ENCODE measurements at places on chromosomes 6 and 20.

DNA sequence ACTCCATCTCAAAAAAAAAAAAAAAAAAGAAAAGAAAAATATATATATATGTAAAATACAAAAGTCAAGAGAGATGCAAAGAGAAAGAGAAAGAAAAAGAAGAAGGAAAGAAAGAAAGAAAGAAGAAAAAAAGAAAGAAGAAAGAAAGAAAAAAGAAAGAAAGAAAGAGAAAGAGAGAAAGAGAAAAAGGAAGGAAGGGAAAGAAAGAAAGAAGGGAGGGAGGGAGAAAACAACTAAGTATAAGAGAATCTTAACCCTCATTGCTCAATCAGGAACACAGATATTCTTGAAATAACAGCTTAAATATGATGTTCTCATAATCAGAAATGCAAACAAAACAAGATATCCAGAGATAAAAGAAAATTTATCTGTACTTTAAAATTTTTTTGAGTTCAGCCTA lies 54.4 kb upstream of the MARCKS start:
- no peak for DNase-seq

- no peak for DNase-seq
Observed at GRCh38 chr6:14109411-14109826, 8.2 kb upstream of the CD83 start.

- DNase-seq: no peak
Observed at GRCh38 chr6:157775376-157775775, 47.7 kb upstream of the SNX9 start.

GRCh38 chr6:37160922-37161778 lies 8.8 kb upstream of the PIM1 start:
- no peak for DNase-seq

- DNase-seq: no peak
Observed at GRCh38 chr6:53696341-53696740, 30.8 kb upstream of the KLHL31 start.

DNA sequence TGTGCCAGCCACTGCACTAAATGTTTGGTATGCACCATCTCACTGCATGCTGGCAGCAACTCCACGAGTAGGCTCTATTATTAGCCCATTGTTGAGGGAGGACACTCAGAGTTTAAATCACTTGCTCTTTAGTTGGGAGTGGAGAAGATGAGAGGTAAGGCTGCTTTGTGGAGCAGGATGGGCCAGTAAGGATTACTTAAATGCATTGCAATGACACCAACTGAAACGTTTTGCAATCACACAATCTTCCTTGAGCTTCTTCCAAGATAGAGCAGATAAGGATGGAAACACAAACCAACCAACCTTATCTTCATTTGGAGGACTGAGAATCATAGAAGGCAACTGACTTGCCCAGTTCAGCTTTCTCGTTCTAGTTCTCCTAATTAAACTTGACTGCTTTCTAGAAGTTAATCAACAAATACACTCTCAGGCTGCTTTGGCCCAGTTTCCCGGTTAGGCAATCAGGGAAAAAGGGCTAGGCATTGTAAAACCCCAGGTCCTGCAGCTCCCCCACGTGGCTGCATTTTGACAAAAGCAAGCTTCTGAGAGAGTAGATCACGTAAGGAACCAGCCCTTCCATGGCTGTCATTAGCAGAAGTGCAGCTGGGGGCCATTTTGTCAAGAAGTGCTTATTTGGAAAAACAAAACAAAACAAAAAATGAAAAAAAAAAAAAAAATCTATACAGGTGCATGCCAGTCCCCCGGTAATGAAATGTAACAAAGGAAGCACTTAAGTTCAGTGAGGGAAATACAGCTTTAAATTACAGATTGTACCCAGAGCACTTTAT lies 130.6 kb downstream of the BCAS1 start:
- peak; percentile 81 for DNase-seq

- DNase-seq: peak; percentile 90
Observed at GRCh38 chr20:21505161-21505809, 8.6 kb downstream of the NKX2-2 start.

DNA sequence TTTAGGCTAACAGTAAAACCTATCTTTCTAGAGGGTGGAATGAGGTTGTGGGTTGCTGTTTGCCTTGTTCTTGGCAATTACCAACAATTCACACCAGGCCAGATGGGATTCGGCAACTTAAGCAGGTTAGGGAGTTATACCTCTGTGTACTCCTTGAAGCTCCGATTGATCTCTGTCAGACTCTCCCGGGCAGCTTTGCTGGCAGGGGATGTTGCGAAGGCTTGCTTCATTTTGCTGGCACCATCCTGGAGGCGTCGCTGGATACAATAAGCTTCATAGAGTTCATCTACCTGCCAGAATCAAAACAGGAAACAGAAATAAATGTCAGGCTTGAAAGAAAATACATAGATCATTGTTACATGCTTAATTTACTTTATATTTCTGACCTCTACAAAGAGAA lies 66.4 kb upstream of the ARMH2 start:
- no peak for DNase-seq

DNA sequence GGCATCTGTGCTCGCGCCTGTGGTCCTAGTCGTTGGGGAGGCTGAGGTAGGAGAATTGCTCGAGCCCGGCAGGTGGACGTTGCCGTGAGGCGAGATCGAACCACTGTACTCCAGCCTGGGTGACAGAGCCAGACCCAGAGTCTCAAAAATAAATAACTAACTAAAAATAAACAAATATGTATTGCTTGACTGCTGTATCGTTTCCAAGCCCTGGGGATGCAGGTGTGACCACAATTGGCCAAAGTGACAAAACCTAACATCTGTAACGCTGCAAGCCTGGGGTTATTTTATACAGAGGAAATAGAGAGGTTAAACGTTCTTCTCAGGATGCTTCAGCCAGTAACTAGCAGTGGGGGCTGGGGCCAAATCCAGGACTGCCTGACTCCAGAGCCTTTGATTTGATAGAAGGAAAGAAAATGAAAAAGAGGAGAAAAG lies 1.9 kb upstream of the SRSF3 start:
- no peak for DNase-seq

DNA sequence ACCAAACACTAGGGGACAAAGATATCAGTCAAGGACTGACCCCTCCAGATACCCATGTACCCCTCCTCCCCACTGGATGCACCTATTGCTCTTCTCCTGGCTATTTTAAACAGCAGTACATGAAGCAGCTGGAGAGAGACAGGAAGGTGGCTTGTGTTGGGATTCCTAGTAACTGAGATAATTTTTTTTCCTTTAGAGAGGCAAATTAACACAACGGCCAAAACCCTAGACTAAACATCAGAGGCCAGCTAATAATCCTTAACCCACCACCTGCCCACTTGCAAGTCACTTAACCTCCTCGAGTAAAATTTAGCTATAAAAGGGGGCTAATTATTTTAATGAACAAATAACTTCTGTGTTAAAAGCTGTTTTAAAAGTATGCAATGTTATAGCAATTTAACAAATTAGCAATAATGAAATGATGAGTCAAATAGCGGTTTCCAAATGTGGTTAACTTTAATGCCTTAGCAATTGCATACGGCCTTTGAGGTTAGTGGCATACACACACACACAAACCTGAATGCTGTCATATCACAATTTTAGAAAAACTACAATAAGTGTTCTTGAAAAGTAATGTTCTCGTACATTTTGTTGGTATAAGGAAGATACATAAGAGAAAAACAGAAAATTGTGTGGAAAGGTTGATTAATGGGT lies 151.7 kb downstream of the FRK start:
- DNase-seq: no peak

DNA sequence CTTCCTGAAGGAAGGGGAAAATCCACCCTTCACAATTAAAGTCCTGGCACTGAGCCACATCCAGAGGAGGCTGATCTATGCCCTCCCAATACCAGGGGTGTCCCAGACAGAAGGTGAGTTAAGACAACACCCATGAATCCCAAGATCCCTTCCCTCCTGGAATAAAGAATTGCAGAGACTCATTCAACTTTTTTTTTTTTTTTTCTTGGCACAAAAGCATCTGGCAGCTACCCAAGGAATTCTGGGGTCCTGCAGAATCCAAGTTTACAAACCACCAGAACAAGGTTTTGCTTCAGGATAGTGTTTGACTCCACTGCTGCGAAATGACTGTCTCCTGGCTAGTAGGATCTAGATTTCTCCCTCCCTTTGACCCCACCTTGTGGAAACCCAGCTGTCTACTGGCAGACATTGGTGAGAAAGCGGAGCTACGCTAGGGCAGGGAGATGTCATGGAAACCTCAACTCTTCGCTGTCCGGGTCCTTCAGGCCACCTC lies 37.4 kb downstream of the JAG1 start:
- DNase-seq: no peak

- DNase-seq: no peak
Observed at GRCh38 chr6:129708496-129709195, 1.3 kb downstream of the ARHGAP18 start.

DNA sequence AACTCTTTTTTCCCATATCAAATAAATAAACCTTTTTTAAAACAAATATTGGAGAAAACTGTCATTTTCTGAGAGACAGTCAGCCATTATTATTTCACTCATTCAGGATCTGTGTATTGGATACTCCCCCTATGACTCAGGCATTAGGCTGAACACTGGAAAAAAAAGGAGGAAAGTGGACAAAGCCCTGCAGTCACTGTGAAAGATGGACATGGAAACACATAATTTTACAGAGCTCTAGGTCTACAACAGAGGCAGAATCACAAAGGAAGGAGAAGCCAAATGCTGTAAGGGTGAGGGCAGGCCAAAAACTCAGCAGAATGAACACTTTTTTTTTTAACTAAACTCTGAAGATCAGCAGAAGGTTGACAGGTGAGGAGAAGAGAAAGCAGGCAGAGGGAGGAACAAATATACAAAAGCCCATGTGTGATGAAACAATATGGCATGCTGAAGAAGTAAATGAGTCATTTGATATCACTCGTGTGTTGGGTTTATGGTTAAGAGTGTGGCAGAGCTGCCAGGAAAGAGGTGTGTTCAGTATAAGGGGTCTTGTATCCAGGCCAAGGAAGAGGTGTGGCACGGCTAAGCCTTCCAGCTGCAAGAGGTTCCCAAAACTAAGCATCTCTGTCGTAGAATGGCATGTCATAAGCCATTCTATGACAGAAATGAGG lies 39.1 kb downstream of the EPB41L2 start:
- no peak for DNase-seq

DNA sequence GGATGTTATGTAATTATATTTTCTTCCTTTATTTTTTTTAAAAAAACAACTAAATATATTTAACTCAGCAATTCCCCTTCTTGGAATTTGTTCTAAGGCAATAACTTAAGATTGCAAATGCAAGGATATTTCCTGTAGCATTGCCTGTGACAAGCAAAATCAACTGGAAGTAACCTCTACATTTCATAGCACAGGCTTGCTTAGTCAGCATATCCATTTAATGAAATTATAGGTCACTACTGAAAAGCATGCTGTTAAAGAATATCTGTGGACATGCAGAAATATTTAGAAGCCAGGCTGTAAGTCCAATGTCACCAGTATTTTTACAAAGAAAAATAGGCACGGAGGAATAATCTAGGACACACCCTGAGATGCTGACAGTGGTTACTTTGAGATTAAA lies 8.7 kb upstream of the MEP1A start:
- DNase-seq: no peak

GRCh38 chr6:52305411-52305810 lies 20.9 kb upstream of the MCM3 start:
- no peak for DNase-seq

DNA sequence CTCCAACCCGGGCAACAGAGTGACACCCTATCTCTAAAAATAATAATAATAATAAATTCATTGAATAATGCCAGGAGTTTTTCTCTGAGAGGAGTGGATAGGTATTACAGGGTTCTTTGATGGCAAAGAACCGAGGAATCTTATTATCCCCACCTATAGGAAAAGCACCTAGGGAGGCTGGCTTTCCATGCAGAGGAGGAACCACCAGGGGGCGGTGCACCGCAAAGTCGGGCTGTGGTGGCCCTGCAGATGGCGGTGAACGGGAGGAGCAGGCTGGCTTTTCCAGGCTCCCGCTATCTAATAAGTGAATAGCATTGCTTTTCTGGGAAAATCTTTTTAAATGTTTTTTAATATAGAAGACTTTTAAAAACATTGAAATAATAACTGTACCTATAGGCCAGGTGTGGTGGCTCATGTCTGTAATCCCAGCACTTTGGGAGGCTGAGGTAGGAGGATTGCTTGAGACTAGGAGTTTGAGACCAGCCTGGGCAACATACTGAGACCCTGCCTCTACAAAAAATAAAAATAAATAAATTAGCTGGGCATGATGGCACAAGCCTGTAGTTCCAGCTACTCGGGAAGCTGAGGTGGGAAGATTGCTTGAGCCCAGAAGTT lies 864.2 kb downstream of the KIF16B start:
- DNase-seq: peak; percentile 62

GRCh38 chr6:150719099-150719766 lies 119.5 kb downstream of the PLEKHG1 start:
- no peak for DNase-seq

DNA sequence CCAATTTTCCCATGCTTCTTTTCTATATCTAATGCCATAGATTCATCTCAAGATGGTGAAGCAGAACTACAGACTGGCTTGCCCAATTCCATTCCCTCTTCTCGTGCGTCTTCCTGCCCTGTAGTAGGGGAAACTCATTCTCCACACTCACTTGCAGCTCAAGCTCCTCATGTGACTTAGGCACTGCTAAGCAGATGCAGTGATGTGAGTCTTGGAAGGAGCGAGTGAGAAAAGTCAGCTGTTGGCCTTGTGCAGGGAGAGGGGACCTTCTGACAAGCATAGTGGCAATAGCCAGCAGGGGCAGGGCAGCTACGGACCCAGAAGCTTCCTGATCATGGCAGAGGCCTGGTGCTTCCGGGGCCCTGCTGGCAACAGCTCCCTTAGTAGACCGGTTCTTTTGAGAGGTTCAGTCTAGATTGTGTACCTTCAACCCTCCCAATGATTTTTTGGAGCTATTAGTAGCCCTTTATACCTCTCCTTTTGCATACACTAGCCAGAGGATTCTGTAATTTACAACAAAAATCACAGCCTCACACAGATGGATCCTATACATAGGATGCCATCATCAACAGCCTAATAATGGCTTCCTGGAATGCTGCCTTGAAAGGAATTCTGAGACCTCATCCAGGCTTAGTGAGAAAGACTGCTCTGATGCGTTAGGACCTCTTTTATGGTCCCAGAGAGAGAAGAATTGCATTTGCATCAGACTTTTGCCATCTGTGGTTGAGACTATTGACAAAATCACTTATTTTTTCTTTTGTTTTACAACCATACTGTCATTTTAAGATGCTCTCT lies 121.5 kb upstream of the RIPOR2 start:
- no peak for DNase-seq

DNA sequence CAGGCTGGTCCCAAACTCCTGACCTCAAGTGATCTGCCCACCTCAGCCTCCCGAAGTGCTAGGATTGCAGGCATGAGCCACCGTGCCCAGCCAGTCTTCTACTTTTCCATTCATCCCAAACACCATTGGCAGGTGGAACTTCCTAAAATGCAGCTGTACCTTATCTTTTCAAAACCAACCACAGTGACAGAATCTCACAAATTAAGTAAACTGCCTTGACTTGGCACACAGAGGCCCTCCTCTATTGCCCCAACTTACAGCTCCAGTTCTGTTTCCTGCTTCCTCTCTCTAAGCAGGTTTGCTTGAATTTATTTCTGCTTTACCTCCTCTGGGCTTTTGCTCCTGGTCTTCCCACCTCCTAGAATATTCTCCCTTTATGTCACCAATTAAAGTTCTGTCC lies 7.6 kb downstream of the MYB start:
- no peak for DNase-seq

Measured in stimulated activated CD4-positive, alpha-beta T cell treated with anti-CD3 and anti-CD28 coated beads, Interleukin-2, amount 100 ng/mL, for 24 hours (primary cell).